ENCODE measurements at places on chromosomes 6 and 20.

DNA sequence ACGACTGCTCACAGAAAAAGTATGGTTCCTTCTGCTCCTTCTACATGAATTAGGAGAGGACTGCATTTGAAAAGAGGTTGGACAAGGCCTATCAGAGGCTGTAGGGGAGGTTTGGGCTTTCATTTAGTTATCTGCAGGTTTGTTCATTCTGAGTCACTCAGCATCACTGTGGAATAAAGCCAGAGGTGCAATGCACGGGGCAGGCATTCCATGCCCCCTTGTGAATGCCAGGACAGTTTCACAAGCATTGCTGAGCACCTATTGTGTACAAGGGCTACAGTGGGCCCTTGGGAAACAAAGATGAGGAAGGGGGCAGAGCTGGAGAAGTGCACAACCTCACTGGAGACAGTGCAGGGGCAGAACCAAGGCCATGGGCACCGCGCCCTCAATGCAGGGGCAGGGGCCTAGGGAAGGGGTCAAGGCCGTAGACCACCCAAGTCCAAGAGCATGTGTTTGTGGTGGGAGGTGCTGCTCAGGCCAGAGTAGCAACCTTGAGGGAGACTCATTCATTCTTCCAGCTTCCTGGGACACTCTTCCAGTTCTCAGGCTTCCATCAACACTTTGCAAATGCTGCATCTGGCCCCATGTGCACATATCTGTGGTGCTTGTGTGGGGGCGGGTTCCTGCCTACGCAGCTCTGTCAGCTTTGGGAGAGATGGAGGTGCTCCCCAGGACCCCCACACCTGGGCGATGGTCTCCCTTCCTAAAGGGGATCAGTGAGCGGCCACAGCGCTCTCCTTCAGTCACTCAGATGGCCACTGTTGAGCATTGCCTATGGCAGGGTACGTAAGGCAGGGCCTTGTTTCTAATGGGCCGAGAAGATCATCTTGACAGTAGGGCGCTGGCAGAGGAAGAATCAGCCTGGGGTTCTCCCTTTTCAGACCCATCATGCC lies 204.5 kb downstream of the SYNDIG1 start:
- no peak for DNase-seq

- no peak for DNase-seq
Measured at GRCh38 chr6:90472716-90473115, 114.2 kb downstream of the MAP3K7 start.

DNA sequence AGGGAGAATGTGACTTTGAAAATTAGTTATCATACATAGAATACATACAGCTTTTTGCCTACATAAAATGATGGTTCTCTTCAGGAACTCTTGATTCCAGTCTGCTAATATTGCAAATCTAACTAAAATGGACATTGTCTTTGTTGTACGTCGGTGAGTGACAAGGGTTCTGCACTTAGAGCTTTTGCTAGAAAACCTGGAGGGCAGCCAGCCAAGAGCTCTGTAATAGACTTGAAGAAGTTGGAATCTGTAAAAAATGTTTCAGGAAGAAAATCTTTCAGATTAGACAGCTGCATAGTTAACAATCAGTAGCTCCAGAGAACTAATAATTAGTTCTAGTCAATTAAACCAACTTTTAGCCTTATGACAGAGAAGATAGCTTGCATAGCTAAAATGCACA lies 138.3 kb downstream of the FLRT3 start:
- no peak for DNase-seq

DNA sequence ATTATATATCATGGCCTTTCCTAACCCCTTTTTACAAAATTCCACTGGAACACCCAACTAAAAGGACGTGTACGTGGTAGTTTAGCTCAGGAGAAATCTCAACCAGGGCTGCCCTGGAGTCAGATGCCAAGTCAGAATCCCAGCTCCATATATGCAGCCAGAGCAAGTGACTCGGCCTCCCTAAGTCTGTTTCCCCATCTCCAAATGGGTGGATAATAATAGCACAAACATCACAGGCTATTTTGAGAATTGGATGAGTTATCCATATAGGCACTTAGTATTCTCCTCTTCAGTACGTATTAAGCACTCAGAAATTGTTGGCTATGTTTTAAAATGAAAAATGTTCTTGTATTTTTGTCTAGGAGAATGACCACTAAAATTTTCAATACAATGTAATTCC lies 481.5 kb downstream of the CD109 start:
- DNase-seq, result no peak

DNA sequence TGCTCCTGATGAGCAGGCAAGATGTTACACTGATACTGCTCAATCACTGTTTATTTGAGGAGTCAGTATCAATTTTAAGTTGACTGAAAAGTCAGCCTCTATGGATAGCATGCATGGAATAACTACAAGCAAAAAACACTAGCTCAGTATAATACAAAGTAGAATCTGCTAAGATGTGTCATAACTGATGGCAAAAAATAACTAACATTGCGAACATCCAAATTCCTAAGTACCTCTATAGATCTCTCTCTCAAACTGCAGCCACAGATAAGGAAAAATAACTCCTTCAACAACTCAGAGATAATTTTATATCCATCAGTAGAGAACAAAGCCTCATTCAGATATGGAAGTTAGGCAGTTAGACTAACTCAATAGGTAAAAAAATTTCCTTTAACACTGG lies 16.3 kb downstream of the HDAC2 start:
- no peak for DNase-seq

DNA sequence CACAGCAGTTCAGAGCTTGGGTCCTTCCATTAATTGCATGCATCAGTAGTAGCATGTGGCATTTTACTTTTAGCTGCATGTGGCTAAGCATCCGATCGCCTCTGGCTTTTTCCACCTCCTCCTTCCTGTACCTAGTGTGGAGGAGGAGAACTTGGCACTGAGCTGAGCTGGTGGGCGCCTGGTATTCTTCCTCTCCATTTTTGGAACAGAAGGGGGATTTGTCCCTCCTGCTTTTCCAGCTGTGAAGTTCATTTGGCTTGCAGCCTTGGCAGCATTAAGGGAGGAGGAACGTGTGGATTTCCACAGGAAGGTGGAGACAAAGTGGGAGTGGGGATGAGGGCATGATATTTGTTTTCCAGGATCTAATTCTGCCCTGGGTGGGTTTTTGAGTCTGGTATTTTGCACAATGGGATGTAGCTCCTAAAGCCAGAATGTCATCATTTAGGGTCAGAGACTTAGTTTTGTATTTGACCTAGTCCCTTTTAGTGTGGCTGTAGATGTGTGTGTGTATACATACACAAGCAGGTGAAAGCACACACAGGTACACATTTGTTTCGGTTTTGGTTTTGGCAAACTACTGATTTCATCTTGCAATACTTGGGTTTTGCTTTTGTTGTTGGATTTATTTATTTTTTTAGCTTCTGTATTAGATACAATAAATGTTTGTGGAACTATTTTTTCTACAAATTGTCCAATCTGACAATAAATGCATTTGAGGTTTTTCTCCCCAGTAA lies 90.0 kb downstream of the SASH1 start:
- DNase-seq, result peak; percentile 74

DNA sequence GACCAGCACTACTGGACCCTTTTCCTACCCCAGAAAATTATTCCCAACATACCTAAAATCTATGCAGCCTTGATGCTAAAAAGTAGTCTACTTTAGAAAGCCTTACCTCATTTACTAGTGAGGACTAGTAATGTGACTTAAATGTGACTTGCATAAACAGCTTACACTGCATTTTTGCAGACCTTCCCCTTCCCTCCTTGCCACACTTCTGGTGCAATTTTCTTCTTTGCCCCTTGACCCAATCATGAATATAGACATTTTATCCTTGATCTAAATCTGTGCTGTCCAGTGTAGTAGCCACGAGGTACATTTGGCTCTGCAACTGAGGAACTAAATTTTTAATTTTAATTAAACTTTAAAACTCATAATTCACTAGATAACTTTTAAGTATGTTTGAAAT lies 7.0 kb upstream of the ZKSCAN8 start:
- DNase-seq, result no peak

- no peak for DNase-seq
Measured at GRCh38 chr20:21289651-21290050, 13.5 kb upstream of the XRN2 start.

- DNase-seq, result no peak
Measured at GRCh38 chr6:148200781-148201180, 141.9 kb upstream of the SASH1 start.

GRCh38 chr6:3350252-3350796 lies 91.6 kb downstream of the PSMG4 start:
- DNase-seq, result no peak

DNA sequence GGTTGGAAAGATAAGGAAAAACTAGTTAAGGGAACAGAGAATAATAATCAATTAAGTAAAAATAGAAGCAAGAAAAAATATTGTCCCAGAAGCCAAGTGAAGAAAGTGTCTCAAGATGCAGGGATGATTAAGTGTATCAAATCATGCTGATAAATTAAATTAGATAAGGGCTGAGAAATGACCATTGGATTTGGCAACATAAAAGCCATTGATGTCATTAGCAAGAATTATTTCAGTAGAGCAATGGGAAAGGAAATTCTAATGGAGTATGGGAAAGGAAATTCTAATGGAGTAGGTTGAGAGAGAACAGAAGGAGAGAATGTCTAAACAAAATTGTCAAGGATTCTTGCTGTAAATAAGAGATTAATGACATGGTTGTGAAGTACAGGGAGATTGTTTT lies 146.8 kb downstream of the TFAP2B start:
- no peak for DNase-seq

- DNase-seq, result no peak
Measured at GRCh38 chr6:33305052-33305451, 6.3 kb upstream of the RGL2 start.

DNA sequence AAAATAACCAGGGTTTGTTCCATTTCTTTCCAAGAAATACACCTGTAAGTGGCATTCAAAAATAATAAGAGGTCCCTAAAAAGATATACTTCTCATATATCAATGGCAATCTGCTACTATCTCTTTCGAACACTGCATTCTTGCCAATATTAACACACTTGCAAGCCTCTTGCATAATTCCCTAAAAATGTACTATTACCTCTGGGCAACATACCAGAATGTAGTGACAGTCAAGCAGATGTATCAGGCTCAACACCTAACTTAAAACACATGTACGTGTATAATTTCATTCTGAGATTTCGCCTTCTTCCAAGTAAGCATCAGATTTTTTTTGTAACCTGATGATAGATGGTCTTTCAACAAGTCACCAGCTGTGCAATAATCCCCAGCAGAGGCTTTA lies 3.4 kb downstream of the CBLN4 start:
- DNase-seq, result no peak

DNA sequence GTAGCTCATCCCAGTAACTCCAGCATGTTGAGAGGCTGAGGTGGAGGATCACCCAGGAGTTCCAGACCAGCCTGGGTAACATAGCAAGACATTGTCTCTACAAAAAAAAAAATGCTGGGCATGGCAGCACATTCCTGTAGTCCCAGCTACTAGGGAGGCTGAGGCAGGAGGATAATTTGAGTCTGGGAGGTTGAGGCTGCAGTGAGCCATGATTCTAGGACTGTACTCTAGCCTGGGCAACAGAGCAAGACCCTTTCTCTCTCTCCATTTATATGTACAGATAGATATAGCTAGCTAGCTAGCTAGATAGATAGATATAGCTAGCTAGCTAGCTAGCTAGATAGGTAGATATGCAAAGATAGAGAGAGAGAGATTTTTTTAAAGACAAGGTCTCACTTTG lies 20.4 kb downstream of the ILRUN start:
- no peak for DNase-seq

DNA sequence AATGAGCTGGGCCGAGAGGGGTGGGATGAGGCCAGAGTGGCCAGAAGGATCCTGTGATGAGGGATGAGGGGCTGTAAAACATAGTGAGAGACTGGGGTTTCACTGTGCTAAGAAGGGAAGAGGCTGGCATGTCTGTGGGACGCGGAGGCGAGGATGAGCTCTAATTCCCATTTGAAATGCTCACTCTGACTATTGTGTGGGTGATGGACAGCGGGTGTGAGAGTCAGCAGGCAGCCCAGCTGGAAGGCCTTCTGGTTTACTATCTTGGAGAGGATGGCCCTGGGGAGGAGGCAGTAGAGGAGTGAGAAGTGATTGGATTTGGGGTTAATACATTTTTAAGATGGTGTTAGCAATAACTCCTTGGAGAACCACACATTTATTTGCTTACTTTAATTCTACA lies 9.5 kb upstream of the MICA start:
- DNase-seq, result no peak

GRCh38 chr6:132400883-132401617 lies at the start of gene MOXD1:
TSS of gene MOXD1 (minus strand) at chr6:132401475. CDS start at chr6:132401426, 49 bp downstream.
- DNase-seq, result no peak

- no peak for DNase-seq
Measured at GRCh38 chr6:4403828-4404227, 268.5 kb upstream of the ECI2 start.

- no peak for DNase-seq
Measured at GRCh38 chr6:3390698-3391097, 66.2 kb downstream of the SLC22A23 start.

DNA sequence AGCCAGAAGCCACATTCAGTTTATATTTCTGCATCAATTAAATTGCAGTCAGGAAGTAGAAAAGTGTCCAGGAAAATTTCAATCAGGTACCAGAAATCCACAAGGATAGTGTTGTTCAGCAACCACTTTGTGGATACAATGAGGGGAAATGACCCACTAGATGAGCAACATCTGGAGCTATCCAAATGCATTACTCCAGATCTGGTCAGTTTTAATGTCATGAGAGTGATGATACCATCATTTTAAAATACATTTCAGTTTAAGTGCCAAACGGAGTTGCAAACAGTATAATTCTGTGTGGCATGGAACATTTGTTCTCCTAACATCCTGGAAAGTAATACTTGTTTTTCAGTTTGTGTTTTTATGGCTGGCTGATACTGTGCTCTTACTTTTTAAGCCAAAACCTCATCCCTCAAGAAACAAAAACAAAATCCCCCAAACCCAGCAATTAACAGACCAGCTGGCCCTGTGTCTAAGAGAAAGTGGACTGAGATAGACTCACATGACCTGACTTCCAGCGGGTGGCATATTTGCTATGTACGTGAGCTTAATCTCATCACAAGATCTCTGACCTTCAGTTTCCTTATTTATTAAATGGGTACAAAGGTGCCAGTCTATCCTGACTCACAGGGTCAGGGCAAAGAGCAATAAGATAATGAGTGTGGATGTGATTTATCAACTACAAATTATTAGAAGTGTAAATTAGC lies 58.8 kb upstream of the CNKSR3 start:
- peak; percentile 20 for DNase-seq

- no peak for DNase-seq
Measured at GRCh38 chr6:26271668-26272024, 93.4 kb upstream of the BTN3A2 start.

GRCh38 chr20:31774408-31774807 lies 35.3 kb downstream of the TPX2 start:
- no peak for DNase-seq

DNA sequence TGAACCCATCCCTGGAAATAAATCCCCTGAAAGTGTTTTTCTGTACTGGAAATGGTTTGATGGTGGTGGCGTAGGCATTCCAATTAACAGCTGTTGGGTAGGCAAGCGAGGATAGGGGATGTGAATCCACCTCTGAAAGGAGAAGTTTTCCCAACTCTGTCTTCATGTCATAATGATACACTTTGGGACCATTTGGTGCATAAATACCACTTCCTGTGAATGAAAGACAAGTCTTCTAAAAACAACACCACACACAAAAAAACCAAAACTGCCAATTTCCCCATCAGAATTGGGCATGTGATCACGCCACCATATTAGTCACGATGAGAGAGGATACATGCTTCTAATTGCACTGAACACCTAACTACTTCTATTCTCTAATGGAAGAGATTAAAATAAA lies 6.4 kb downstream of the VNN2 start:
- DNase-seq, result no peak

GRCh38 chr20:3123542-3123941 lies 36.1 kb downstream of the FASTKD5 start:
- DNase-seq, result no peak
